ENCODE measurements at places on chromosomes 4 and X. TPM values are rescaled to one million over a fixed set of nuclear protein-coding genes. Genes with fewer than 3 reads are reported as not detected.

Gene TRIM60
- not detected for total RNA-seq

Gene ZGRF1
- total RNA-seq: 4.5 TPM

Gene TKTL2
- total RNA-seq: not detected

Gene SSX4B
- total RNA-seq: not detected

Gene AFM
- not detected for total RNA-seq

Gene FATE1
- not detected for total RNA-seq

Gene KDR
- total RNA-seq: 0.12 TPM

Gene MND1
- total RNA-seq: 0.97 TPM

Gene BEX4
- total RNA-seq: 20.9 TPM

Gene MYOZ2
- total RNA-seq: not detected

Gene PRKG2
- 0.16 TPM for total RNA-seq

Gene SULT1B1
- under 0.01 TPM for total RNA-seq

Gene C1QTNF7
- total RNA-seq: 0.16 TPM

Gene LRIT3
- under 0.01 TPM for total RNA-seq

Gene USP17L15
- total RNA-seq: not detected

Gene POU3F4
- not detected for total RNA-seq

Gene RADX
- total RNA-seq: 1.7 TPM

Gene NAAA
- 46.9 TPM for total RNA-seq

Gene KCTD8
- total RNA-seq: not detected

Gene SGMS2
- total RNA-seq: 240 TPM

Gene TMEM154
- total RNA-seq: 5.2 TPM

Gene CLCN4
- 5.0 TPM for total RNA-seq

Gene IQCM
- not detected for total RNA-seq

Gene HSFX3
- not detected for total RNA-seq

Gene ENOPH1
- total RNA-seq: 26.1 TPM

Gene ATP1B4
- not detected for total RNA-seq

Gene DAPP1
- total RNA-seq: not detected

Gene GPR50
- not detected for total RNA-seq

Gene TTC29
- 0.12 TPM for total RNA-seq

Gene AVPR2
- not detected for total RNA-seq

Gene EPGN
- 0.49 TPM for total RNA-seq

Gene PLXNB3
- total RNA-seq: 7.7 TPM

All from hair follicle dermal papilla cell (primary cell).